ENCODE measurements at places on chromosomes 3 and 15.

DNA sequence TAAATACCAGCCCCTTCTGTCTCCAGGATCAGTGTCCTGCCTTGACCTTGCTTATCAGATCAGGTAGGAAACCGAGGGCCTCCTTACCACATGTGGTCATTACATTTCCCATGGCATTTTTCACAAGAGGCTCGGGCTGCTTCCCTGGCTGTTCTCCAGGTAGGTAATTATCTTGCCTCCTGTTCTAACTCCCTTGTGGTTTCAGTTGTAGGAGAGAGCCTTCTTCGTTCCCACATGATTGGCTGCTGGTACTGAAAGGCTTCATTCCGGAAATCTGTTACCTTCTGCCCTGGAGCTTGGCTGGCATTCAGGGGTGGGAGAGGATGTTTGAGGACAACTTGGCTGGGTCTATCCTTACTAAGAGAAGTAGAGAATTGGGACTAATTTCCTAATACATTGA, 46.8 kb upstream of the RORA start:
- peak; percentile 16 for DNase-seq

- DNase-seq = peak; percentile 9
These were observed 472 bp downstream of the BSN start for GRCh38 chr3:49554633-49555265.

GRCh38 chr3:32109256-32109655, 2.8 kb downstream of the GPD1L start:
- DNase-seq = peak; percentile 78

GRCh38 chr3:18058666-18059065, 316.2 kb upstream of the TBC1D5 start:
- no peak for DNase-seq

- no peak for DNase-seq
These were observed 76.1 kb downstream of the LDHAL6B start for GRCh38 chr15:59282515-59283337.

GRCh38 chr3:19798324-19798723, 135.7 kb downstream of the EFHB start:
- DNase-seq = no peak

DNA sequence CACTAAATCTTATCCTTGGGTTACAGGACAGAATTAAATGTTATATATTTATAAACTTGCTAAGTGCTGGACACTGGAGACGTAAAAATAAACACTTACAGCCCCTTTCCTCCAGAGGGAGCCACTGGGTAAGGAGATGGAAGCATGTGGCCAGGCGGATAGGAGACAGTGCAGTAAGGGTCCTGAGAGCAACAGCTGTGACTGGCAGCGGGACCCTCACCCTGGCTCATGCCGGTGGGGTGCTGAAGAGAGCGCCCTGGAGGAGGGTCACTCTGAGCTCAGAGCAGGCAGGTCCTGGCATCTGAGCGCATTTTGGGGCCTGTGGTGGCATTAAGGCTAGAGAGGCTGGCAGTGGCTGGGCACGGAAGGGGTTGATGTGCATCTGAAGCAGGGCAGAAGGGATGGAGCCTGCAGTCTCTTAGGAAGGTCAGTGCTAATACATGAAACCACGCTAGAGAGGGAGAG, 16.0 kb downstream of the SEC61A1 start:
- peak; percentile 14 for DNase-seq

DNA sequence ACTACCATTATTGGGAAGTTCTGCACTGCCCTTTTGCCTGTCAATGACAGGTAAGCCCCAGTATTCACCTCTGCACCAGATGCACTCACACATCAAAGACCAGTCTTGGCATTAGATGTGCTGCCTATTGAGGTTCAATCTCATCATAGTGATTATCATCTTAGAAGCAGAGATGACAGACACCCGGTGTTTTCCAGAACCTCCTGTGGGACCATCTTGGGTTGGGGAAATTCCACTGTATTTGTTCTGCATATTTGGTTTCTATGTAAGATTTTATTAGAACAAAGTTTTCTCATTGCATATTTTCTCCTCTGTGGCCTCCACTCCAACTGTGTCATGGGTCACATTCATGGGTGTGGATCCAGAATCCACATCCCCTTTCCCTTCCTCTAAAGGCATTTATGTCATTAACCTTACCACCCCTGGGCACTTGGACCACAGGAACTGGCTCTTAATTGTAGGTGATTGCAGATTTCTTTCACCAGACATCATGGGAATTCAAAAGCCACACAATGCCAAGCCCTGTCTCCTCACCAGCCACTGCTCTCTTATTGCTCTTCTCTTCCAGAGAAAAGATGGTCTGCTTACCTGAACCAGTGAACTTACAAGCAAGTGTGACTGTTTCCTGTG, 31.2 kb downstream of the PLA1A start:
- DNase-seq = no peak

Data from brain (organoid and tissue), 16 donors.